ENCODE measurements at places on chromosomes 4 and X. TPM values are rescaled to one million over a fixed set of nuclear protein-coding genes. Genes with fewer than 3 reads are reported as not detected.
A peak's percentile ranks its signal among the peaks of the same experiment; 100 is the strongest.

DNA sequence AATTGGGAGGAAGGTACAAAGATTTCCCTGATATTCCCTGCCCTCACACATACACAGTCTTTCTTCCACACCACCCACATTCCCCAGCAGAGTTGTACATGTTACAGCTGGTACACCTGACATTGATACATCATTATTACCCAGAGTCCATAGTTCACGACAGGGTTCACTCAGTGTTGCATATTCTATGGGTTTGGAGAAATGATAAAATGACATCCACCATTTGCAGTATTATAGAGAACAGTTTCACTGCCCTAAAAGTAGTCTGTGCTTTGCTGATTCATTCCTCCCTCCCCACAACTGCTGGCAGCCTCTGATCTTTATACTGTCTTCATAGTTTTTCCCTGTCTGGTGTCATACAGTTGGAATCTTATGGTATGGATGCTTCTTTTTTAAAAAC lies 15.0 kb downstream of the AGA start:
- no peaks in the 10 kb centered on the region for H3K36me3 ChIP-seq
- no peaks in the 10 kb centered on the region for H3K4me1 ChIP-seq
- no peak overlapping the region for H3K27ac ChIP-seq
- no peak for DNase-seq
- no peaks in the 10 kb centered on the region for H3K27me3 ChIP-seq

- no peaks in the 10 kb centered on the region for H3K4me1 ChIP-seq
- DNase-seq, result no peak
- no peaks in the 10 kb centered on the region for H3K36me3 ChIP-seq
- no peaks in the 10 kb centered on the region for H3K27me3 ChIP-seq
- H3K27ac ChIP-seq, result no peak overlapping the region
These were observed 389.6 kb upstream of the IGFBP7 start for GRCh38 chr4:57499786-57500185.

DNA sequence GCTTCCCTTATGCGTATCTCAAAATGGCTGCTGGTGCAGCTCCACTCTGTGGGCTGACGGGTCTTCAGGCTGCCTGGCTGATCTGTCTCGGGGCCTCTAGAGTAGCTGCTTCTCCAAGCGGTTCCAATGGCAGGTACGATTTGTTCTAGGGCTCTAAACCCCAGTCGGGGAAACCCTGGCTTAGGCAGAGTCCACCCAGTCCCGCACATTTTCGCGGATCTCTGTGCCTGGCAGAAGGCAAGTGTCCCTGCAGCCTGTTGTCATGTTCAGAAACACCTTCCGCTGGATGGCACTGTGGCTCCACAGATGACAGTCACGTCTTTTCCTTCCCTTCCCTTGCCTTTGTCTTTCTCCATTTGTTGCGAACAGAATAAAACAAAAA lies 54.4 kb downstream of the NBDY start:
- H3K36me3 ChIP-seq, result peaks cover 11% of the 10 kb centered on the region
- peaks cover 21% of the 10 kb centered on the region for H3K4me1 ChIP-seq
- H3K27me3 ChIP-seq, result no peaks in the 10 kb centered on the region
- no peak overlapping the region for H3K4me3 ChIP-seq
- peak; percentile 81 for DNase-seq

DNA sequence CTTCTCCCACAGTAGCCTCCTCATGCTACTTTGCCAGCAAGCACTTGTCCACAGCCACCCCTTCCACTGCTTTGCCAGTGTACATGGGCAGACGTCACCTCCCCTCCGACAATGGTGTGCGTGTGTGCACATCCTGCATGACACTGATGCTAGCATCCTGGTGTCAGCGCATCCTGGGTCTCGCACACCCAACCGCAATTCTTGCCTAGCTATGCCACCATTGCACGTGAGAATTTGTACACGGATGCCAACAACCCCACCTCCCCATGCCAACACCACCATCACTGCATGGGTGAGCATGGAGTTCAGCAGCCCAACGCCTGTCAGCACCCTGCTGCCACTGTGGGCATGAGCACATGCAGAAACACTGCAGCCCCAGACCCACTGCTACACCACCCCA lies 550.0 kb downstream of the STPG2 start:
- no peaks in the 10 kb centered on the region for H3K4me1 ChIP-seq
- H3K27ac ChIP-seq, result no peak overlapping the region
- H3K36me3 ChIP-seq, result no peaks in the 10 kb centered on the region
- H3K27me3 ChIP-seq, result no peaks in the 10 kb centered on the region

DNA sequence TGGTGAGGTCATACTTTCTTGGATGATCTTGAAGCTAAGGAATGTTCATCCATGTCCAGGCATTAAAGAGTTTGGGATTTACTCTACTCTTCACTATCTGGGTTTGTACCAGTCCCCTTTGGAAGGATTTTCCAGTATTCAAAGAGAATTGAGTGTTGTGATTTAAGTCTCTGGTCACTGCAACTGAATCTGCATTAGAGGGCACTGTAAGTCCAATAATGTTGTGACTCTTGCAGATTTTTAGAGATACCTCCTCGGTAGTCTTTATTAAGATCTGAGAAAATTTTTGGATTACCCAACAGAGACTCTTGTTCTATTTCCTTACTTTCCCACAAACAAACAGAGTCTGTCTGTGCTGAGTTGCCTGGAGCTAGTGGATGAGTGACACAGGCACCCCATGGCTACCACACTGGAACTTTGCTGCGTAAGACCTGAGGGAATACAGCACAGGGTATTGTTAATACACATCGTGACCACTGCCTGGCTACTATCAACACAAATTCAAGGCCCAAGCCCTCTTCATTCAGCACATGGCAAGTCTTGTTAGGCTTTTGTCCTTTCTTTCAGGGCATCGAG lies 357.1 kb upstream of the KLHL4 start:
- H3K36me3 ChIP-seq, result no peaks in the 10 kb centered on the region
- no peak overlapping the region for H3K4me3 ChIP-seq
- H3K27ac ChIP-seq, result no peak overlapping the region
- H3K4me1 ChIP-seq, result no peaks in the 10 kb centered on the region
- no peak for DNase-seq

GRCh38 chrX:82081027-82081426 lies 879.1 kb downstream of the SH3BGRL start:
- no peaks in the 10 kb centered on the region for H3K27me3 ChIP-seq
- no peaks in the 10 kb centered on the region for H3K4me1 ChIP-seq
- DNase-seq, result no peak
- H3K4me3 ChIP-seq, result no peak overlapping the region
- no peak overlapping the region for H3K27ac ChIP-seq
- no peaks in the 10 kb centered on the region for H3K36me3 ChIP-seq

DNA sequence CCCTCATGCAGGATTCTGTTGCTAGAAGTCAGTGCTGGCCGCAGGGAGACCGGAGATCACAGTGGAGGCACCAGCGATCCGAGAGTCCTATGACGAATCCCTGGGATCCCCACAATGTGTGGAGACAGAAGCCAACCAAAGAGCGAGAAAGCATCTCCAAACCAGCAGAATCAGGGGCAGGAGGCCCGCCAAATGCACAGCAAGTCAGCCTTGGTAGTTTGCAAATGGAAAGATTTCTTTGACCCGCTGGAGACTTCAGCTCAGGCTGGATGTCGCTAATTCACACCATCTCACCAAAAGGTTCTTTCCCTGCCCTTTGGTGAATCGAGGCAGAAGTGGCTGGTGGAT lies 505 bp upstream of the PKD2 start:
- H3K36me3 ChIP-seq, result no peaks in the 10 kb centered on the region
- peak overlapping the region; percentile 51 for H3K4me3 ChIP-seq
- no peaks in the 10 kb centered on the region for H3K27me3 ChIP-seq
- peak overlapping the region; percentile 80 for H3K27ac ChIP-seq
- peaks cover 9% of the 10 kb centered on the region for H3K4me1 ChIP-seq

- peak within 1 kb of the TSS; percentile 81 for H3K4me3 ChIP-seq
- H3K36me3 ChIP-seq, result no peaks in the 10 kb centered on the region
- peak; percentile 61 for DNase-seq
- H3K4me1 ChIP-seq, result peaks cover 6% of the 10 kb centered on the region
These were observed at the start of gene PLA2G12A for GRCh38 chr4:109729718-109730618. TSS of gene PLA2G12A (minus strand) at chr4:109730070. CDS start at chr4:109729809, 261 bp downstream.

- peaks cover 7% of the 10 kb centered on the region for H3K4me1 ChIP-seq
- no peak for DNase-seq
- no peaks in the 10 kb centered on the region for H3K27me3 ChIP-seq
- no peaks in the 10 kb centered on the region for H3K36me3 ChIP-seq
- no peak overlapping the region for H3K4me3 ChIP-seq
These were observed 3.4 kb downstream of the SLC38A5 start for GRCh38 chrX:48466696-48467095.

GRCh38 chr4:187270154-187270553 lies 546.5 kb upstream of the FAT1 start:
- H3K4me1 ChIP-seq, result no peaks in the 10 kb centered on the region
- H3K27me3 ChIP-seq, result no peaks in the 10 kb centered on the region
- DNase-seq, result no peak
- H3K27ac ChIP-seq, result no peak overlapping the region
- H3K36me3 ChIP-seq, result no peaks in the 10 kb centered on the region

The PLXNB3 gene
- total RNA-seq, result 21.7 TPM

The SLC25A43 gene
- 5.7 TPM for total RNA-seq
